Neural progenitor cell (in vitro differentiated cells): ENCODE measurements at places on chromosomes 6 and 20. TPM values are rescaled to one million over a fixed set of nuclear protein-coding genes. Genes with fewer than 3 reads are reported as not detected.

- no peak for DNase-seq
Measured at GRCh38 chr6:63739094-63739687, 103.6 kb downstream of the PHF3 start.

DNA sequence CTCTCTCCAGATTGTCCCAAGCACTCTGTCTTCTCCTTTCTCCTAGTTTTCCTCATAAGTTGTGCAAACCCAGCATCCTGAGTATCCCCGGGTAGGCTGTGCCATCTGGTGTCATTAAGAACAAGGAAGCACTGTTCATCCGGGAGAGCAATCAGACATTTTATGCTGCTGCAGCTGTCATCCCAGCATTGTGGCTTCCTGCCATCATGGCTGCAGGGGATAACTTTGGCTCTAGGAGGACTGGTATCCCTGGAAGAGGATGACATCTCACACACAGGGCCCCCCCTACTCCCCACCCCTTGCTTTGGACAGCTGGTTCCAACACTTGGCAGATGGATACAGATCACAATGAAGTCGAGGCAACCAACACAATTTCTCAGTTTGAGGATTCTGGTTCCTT is 1195.1 kb upstream of the MAP3K7 start:
- no peak for DNase-seq

- no peak for DNase-seq
Measured at GRCh38 chr6:131175564-131175963, 40.3 kb downstream of the AKAP7 start.

GRCh38 chr20:49186535-49187329 is 1.4 kb downstream of the STAU1 start:
- DNase-seq = peak; percentile 49

- no peak for DNase-seq
Measured at GRCh38 chr6:21998582-21998981, 298.3 kb downstream of the PRL start.

Gene WTAP
- total RNA-seq = 126 and 159 TPM in 2 replicates

DNA sequence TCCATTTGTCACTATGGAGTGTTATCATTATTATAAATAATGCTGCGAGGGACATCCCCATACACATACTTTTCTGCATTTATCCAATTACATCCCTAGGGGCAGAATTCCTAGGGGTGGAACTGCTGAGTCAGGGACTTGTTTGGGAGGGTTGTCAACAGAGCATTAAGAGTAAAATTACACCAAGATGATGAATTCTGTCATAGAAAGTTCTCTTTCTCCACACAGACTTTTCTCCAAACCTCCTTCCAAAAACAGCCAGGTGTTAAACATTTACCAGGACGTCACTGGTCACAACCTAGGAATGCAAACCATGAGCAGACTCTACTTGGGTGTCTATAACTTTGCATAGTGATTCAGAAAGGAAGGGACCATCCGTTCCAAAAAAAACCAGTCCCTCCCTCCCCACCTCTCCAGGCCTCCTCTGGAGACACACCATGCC is 95.5 kb downstream of the PRND start:
- DNase-seq = no peak

Gene FNDC11
- 0.39 and 9.0 TPM in 2 replicates for total RNA-seq

GRCh38 chr6:90581146-90581545 is 5.7 kb downstream of the MAP3K7 start:
- DNase-seq = no peak

DNA sequence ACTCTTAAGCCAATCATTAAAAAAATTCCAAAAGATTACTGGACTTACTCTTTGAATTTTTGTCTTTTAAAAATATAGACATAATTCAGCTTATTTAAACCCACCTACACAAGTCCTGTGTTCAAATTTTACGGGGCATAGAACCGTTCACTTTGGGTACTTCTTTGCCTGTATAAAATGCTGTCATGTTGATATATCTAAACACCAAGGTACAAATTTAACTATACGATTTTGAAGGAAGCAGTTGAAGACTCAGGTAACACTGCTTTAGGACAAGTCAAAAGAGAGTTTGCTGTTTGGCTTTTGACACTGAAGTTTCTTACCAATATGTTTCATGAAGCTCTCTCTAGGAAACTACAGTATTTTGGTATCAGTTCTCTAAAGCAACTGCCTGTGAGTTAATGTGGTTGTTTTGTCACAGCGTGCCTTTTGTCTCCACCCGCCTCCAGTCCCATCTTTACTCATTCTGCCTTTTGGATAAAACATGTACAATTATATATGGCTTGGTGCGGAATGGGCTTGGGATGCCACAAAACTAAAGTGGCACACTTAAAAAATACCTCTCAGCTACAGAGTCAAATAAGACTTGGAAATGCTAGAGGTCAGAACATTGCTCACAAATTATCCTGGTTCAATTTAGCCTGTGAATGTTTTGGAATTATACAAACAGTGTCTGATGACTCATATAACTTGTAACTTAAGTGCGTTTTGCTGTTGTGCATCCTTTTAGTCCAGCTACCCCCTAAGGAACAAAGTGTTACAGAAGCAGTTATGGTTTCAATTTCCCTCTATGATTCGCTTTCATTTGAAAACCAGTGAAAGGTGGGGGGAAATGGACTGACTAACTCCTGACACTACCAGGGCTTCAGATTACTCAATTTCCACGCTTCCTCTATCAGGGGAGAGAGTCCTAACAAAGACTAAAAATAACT is 38.7 kb downstream of the RGS17 start:
- DNase-seq = no peak

GRCh38 chr20:64103871-64104666 is 3.3 kb downstream of the NPBWR2 start:
- no peak for DNase-seq

- DNase-seq = no peak
Measured at GRCh38 chr20:63594043-63594561, 20.1 kb upstream of the HELZ2 start.

Gene MATN4
- 0.06 TPM in 1 of 2 replicates, not detected in the other for total RNA-seq

DNA sequence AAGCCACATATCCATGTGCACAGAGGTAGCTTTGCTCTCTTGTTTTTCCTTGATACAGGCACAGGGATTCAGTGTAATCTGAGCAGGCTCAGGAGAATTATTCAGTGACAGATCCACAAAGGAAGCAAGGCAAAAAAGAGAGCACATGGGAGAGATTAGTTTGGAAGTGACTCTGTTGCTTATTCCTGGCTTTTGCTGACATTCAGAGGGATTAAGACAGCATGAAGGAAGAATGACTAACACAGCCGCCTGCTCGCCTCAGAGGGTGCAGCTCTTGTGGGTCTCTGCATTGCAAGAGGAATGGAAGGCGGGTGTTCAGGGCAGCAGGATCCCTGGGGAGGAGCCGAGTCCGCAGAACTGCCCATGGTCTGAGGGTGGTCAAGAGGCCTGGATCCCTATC is 203.4 kb upstream of the KCNQ5 start:
- peak; percentile 32 for DNase-seq

DNA sequence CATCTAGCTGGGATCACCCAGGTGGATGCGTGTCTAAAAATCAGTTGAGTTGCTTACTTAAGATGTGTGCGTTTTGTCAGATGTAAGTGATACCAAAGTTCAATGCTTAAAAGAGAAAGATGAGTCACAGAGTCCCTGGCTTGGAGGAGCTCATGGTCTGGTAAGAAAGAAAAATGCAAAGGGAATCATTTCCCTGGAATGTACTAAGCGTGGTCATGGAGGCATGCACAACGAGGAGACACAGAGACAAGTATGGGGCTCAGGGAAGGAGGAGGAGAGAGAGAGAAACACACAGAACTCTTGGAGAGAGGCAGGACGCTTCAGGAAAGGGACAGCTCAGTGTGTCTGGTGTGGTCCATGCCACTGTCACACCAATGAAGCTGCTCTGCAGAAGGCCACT is 186.9 kb upstream of the GMDS start:
- DNase-seq = no peak
